Activated naive CD4-positive, alpha-beta T cell (primary cell): ENCODE measurements at places on chromosomes 16 and 17.

DNA sequence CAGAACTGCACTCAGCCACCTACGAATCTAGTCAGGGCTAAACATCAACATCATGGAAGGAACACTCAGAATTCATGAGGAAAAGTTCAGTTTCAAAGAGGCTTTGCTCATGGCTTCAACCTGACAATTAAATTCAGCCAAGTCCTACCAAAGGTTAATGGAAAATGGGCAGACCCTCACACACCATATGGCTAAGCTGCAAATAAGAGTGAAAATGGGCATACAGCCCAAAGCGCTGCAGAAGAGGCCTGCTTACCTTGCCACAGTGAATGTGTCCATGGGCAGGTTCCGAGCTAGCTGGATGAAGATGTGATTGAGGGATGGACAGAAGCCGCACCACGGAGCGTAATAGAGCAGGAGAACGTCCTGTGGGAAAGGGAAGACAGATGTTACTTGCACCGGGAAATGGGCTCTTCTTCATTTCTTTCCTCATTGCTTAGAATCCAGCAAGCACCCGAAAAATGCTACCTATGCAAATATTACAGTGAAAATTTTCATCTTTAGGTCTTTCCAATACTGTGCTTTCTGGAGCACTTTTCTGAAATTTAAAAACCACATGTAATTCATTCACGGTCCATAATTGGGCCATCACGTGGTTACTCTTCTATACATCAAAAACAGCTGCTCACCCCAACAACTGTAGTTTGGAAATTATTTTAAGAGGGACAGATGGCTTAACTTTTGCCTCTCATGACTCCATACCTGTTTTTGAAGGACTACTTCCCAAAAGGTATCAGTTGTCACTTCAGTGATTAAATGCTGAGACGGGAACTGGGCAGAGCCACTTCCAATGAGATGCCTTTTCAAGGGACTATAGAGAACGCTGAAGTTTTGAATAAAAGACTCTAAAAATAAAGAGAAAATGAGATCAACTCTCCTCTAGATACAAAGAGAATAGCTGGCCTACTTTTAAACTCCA lies 19.6 kb downstream of the SNN start:
- no peak for DNase-seq

DNA sequence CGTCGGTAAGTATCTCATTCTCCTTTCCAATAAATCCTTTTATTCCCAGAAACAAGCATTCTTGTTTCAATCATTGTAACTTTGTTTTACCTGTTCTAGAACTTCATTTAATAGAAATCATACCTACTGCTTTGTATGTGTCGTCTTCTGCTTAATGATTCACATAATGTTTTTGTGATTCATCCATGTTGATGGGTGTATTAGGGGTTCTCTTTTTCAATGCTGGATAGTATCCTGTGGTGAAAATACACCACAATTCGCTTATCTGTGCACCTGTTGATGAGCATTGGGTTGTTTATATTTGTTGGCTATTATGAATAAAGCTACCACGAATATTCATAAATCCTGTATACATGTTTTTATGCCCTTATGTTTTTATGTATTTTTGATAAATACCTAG lies 703.2 kb downstream of the MAF start:
- DNase-seq, result no peak

GRCh38 chr16:58063377-58064076 lies 38.0 kb downstream of the MMP15 start:
- DNase-seq, result no peak

DNA sequence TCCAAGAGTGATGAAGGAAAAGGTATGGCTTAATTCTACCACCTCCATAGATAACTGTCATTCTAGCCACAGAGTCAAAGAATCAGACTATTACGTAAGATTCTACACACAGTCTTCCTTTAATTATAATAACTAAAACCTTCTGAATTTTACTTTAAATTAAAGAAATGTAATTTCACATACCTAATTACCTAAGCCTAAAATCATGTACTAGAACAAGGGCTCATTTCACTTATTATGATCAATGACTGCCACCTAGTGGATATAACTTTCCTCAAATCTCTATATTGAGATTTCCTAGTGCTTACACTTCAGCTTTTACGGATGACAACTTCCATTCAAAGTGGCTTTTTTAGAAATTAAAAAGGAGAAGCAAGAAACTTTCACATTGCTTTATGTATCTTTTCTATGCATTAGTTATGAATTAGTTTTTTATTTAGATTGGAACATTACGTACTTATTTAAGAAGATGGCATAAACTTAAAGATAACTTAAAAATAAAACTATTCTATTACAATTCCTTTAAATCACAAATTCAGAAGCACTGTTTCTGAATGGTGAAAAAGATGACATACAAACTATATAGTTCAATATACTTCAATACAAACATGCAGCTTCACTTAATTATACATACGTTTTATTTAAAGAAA lies 18.2 kb upstream of the ABCA10 start:
- DNase-seq, result no peak

GRCh38 chr17:48445248-48445620 lies 15.2 kb upstream of the SKAP1 start:
- DNase-seq, result no peak

DNA sequence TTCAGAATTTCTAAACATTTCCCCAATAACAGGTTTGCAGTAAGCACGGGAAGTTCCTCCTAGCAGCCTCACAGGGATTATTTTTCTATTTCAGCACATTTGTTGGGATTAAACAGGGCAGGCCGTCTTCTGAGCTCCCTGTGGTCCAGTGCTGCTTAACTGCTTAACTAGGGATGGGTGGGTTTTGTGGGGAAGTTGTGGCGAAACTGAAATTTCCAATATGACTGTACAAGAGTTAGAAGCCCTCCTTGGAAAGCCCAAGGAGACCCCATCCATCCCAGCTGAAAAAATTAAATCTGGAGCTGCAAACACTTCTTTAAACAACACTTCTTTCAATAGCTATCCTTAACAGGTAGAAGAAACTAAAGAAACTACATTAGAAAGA lies 22.2 kb downstream of the FAM117A start:
- no peak for DNase-seq

GRCh38 chr16:1401758-1402154 lies 12.7 kb downstream of the UNKL start:
- no peak for DNase-seq

DNA sequence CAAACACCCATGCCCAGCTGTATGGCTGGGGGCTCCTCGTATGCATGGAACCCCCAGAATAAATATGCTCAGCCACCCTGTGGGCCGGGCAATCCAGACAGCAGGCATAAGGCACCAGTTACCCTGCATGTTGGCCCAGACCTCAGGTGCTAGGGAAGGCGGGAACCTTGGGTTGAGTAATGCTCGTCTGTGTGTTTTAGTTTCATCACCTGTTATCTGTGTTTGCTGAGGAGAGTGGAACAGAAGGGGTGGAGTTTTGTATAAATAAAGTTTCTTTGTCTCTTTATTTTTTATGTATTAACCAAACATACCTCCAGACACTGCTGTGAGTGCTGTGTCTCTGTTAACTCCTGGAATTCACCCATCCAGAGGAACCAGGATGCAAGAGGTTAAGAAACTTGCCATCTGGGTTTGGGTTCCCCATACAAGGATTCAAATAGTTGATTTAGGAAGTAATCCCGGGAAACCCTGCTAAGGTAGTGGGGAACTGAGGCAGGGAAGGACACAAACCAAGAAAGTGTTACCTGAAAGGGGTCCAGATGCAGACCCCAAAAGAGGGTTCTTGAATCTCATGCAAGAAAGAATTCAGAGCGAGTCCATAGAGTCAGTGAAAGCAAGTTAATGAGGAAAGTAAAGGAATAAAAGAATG lies 37.4 kb upstream of the IL21R start:
- no peak for DNase-seq

DNA sequence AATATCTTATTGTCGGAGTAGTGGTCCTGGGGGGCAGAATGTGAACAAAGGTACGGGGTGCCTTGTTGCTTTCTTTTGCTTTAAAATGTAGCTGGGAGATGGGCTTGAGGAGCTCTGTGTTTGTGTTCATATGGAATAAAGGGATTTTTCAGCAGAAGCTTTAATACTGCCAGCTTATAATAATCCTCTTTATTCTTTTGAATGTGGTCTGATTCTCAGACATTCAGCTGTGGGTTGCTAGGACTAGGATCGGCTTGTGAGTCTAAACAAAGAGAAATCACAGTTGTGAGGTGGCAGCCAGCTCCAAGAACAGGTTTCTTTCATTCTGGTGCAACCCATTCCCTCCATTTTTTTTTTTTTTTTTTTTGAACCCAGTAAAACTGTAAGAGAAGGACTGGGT lies 7.2 kb downstream of the MRPL58 start:
- no peak for DNase-seq

DNA sequence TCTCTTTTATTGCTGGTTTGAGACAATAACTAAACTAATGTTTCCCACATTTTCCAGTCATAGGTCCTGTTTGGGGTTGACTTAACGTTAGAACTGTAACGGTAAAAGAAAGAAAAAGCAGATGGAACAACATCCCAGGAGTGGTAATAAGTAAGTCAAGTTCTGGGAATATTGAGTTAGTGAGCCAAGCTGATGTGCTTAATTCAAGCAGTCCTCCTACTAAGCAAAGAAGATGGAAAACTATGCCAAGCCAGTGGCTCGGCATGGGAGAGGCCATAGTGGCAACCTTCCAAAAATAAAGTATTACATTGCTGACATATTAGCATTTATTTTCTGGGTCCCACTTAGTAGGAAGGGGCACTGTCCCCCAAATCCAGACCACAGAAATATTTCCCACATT lies 161.7 kb upstream of the CDH5 start:
- DNase-seq, result no peak

DNA sequence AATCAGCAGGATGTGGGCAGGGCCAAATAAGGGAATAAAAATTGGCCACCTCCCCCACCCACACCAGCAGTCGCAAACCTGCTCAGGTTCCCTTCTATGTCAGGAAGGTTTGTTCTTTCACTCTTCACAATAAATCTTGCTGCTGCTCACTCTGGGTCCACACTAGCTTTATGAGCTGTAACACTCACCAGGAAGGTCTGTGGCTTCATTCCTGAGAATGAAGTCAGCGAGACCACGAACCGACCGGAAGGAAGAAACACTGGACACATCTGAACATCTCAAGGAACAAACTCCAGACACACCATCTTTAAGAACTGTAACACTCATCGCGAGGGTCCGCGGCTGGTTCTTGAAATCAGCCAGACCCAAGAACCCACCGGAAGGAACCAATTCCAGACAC lies 115.5 kb upstream of the TBX2 start:
- no peak for DNase-seq

DNA sequence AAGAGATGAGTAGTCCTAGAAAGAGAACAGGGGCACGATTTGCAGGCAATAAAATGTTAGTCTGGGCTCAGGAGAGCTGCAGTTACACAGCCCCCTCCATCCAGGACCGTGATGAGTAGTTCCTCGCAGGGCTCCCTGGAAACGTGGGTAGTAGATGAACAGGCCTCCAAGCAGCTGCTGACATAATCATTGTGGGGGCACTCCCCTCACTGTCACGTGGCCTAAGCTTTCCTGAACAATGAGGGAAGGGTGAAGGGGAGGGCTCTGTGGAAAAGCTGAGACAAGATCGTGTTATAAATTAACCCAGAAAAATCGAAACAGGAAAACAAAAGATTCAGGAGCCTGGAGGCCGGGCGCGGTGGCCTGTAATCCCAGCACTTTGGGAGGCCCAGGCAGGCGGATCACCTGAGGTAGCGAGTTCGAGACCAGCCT lies 1.3 kb upstream of the PER1 start:
- no peak for DNase-seq

- DNase-seq, result no peak
These were observed 7.3 kb upstream of the LHX1 start for GRCh38 chr17:36929851-36930582.

DNA sequence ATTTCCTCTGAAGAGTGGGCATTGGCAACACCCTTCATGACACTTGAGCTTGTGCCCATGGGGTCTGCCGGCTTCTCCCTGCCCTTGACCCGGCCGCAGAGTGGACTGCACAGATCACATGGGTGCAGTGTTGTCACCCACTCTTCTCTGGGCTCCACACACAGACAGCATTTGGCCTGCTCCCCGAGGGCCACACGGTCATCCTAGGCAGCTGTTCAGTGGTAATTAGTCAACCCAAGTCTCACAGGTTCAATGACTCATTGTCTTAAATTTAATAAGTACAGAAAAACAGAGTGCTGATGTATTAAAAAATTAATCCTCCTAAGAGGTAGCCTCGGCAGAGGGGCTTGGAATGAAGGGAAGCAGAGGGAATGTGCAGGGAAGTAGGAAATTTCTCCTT lies 204.8 kb downstream of the MSI2 start:
- DNase-seq, result no peak

DNA sequence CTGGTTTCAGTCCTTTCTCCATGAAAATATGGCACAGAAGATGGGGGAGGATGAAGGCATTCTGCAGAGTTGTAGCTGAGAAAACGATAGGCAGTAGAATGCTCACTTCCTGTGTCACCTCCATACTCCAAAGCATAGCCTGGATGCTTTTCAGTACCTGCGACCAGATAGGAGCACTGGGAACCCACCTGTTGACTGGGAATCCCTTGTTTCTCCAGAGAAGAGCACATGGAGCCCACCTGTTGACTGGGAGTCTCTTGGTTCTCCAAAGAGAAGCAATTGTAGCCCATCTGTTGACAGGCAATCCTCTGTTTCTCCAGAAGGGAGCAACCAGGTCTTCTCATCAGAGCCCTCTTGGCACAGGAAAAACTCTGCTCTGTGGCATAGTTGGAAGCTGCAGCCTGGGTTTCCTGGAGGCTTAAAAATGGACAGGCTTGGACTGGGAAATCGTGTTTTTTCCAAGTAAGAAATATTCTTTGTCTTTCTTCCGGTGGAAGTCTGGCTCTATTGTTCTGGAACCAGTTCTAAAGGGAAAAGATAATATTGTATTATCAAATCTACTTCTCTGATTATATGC lies 13.2 kb downstream of the TERF2IP start:
- no peak for DNase-seq

DNA sequence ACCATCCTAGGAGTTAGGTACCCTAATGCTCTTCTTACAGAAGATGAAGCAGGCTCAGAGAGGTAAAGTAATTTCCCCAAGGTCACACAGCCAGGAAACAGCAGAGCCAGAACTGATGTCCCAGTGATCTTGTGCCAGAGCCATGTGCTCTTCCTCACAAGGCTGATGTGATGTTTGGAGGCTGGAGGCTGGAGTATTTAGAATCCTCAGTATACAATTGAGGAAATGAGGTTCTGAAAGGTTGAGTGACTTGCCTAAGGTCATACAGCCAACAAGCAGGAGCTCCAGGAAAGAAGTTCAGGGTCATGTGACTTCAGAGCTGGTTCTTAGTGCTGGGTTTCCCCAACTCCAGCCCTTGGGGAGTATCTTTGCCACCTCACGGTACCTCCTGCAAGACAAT lies 18.5 kb downstream of the ITPRIPL2 start:
- no peak for DNase-seq

- no peak for DNase-seq
These were observed 19.5 kb downstream of the TOM1L2 start for GRCh38 chr17:17952691-17953090.

GRCh38 chr17:73598212-73598611 lies 46.0 kb downstream of the SDK2 start:
- no peak for DNase-seq

- DNase-seq, result no peak
These were observed 16.6 kb downstream of the CD7 start for GRCh38 chr17:82300707-82301270.

GRCh38 chr16:79158337-79158736 lies 442.2 kb downstream of the MAF start:
- no peak for DNase-seq

- DNase-seq, result no peak
These were observed 30.1 kb downstream of the VPS35 start for GRCh38 chr16:46658925-46659324.
